MCF 10A (cell line): ENCODE measurements at places on chromosomes 6 and 20.

DNA sequence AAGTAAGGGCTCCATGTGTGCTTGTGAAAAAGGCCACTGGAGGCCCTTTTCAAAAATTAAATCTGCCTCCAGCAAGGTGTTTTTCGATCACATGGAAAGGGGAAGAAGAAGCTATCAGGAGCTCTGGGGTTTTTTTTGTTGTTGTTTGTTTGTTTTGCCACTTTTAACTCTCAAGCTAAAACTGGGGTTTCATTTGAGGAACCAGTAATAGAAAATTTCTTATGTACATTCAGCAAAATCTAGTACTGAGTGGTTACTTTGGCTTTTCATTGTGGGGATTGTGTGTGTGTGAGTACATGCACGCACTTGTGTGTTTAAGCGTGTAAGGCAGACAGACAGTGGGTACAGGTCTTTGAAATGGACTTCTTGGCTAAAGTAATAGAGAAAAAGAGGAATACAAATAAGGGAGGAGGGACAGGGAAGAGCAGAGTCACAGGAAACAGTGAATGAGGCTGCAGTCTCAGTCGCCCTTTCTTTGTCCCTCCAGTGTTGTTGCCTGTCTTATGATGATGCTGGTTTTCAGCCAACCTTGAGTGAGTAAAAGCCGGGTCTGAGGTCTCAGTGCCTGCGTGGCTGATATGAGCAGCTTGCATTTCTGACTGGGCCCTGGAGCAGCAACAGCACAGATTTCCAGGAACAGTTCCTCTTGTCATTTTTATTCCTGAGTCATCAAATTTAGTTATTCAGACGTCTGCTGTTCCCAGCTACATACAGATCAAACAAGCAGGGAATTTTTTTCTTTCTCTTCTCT lies 26.2 kb downstream of the SLC16A10 start:
- peak; percentile 5 for DNase-seq

- peak; percentile 54 for DNase-seq
Observed at GRCh38 chr20:50475681-50476292, 34.4 kb upstream of the PTPN1 start.

GRCh38 chr6:126033696-126034095 lies 47.4 kb downstream of the TRMT11 start:
- DNase-seq, result peak; percentile 68

DNA sequence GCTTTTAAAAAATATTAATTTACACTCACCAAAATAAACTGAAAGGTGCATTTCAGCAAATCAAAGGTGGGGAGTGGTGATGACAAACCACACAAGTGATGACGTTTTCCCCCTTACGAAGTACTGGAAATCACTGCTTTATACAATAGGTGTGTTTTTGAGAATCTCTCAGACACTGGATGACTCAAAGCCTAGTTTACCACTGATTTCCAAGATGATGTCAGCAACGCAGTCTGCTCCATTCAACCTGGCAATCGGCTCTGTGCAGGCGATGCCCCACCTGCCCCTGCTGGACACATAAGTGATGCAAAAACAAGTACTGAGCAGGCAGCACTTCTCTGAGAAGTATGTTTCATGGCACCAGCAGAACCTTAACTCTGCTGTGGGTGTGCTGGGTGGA lies 114.4 kb downstream of the SOD2 start:
- DNase-seq, result peak; percentile 52

DNA sequence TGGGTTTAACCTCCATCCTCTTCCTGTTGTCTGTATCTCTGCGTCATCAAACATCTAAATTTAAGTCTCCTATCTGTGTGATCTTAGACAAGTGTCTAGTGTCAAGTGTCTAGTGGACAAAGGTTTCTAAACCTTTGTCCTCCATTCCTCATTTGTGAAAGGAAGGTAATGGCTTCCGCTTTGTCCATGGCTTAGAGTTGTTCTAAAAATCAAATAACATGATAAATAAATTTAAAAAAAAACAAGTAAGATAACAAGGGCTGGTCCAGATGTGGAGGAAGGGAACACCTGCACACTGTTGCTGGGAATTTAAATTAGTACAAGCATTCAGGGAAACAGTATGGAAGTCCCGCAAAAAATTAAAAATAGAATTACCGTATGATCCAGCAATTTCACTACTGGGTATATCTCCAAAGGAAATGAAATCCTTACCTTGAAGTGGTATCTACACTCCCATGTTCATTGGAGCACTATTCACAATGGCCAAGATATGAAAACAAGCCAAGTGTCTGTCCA lies 17.6 kb upstream of the SERPINB1 start:
- DNase-seq, result no peak

GRCh38 chr6:147080225-147080624 lies 124.0 kb upstream of the STXBP5 start:
- no peak for DNase-seq

DNA sequence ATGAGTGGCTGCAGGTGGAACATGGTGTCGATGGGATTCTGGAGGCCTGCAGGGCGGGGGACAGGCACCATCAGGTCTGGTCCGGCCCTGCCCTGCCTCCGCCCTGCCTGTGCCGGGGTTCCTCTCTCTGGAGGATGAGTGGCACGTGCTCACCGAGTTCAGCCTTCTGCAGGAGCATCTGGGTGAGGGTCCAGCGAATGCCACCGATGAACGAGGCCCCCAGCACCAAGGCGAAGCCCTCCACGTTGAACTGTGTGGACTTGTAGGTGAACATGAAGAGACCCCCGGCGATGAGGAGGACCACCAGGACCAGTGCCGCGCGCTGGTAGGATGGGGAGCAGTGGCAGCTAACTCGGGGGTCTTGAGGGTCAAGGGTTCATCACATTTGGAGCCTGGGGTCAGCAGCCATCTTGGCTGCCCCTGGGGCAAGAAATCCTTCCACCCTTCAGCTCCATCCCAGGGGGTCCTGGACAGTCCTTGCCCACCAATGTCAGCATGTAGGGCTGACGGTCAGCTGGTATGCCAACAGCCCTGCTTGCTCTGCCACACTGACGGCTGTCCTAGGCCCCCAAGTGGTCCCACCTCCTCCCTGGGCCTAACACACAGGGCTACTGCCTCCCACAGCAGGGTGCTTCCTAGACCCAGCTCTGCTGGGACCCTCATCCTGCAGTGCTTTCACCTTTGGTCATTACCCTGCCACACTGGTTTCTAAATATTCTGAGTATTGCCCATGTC lies 46.8 kb upstream of the CDH22 start:
- DNase-seq, result no peak

DNA sequence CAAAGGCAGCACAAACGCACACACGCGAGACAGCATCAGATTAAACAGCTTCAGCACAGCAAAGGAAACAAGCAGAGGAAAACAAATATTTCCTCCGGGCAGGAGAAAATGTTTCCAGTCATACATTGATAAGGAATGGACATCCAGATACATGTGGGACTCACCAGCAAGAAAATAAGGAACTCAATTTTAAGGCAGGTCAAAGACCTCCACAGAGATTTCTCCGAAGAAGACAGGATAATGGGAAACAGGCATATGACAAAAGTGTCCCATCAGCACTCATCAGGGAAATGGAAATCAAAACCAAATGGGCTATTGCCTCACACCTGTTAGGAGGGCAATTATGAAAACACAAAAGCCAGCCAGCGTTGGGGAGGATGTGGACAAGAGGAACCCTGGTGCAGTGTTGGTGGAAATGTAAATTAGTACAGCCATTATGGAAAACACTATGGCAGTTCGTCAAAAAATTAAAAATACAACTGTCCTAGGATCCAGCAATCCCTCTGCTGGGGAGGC lies 9.7 kb upstream of the SLCO4A1 start:
- DNase-seq, result no peak

- DNase-seq, result no peak
Observed at GRCh38 chr6:161189891-161190290, 84.0 kb downstream of the AGPAT4 start.

DNA sequence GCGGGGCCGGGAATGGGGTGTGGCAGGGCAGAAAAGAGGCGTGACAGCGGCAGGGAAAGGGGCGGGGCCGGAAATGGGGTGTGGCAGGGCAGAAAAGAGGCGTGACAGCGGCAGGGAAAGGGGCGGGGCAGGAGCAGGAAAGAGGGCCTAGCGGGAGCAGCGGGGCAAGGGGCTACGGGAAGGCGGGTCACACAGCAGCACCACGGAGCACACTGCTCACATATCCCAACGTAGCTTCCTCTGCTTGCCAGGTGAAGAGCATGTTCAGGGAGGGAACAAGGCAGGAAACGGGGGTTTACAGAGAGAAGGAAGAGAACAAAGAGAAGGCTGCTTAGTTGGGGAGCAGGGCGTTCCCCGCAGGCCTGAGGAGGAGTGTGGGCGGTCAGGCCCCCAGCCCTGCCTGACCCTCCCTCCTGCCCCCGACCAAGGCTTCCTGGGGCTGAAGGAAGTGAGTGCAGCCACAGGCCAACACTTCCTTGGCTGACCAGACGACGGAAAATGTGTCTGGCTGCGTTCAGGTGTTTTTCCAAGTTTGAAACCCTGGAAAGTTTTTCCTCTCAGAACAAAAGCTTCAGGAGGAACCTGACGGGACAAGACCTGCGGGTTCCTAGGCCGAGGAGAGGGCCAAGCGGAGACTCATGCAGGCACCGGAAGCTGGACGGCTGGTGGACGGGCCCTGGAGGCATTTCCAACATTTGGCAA lies 13.8 kb downstream of the UCKL1 start:
- DNase-seq, result peak; percentile 27

GRCh38 chr6:73532293-73532692 lies 11.5 kb upstream of the EEF1A1 start:
- no peak for DNase-seq

- DNase-seq, result no peak
Observed at GRCh38 chr6:67129780-67130179, 1422.8 kb upstream of the EYS start.

DNA sequence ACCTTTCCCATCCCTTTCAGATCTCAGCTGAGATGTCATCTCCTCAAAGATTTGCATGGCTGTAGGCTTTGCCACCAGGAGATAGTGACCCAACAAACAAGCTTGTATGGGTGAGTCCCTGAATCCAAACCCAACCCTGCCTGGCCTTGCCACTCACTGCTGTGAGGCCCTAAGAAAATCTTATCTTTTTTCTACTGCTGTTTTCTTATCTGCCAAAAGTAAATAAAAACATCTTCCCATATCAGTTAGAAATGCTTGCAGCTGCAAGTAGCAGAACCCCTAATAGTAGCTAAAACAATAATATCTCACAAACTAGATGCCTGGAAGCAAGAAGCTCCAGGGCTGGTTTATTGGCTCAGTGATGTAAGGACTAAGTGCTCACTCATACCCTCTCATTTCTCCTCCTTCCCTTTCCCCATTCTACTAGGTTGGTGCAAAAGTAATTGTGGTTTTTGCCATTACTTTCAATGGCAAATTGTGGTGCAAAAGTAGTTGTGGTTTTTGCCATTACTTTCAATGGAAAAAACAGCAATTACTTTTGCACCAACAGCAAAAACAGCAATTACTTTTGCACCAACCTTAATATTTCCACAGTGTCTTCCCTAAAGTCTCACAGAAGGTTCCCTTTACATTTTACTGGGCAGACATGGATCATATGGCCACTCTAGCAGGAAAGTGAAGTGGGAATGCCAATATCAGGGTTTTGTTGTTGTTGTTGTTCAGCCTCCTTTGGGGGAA lies 56.7 kb upstream of the PSMF1 start:
- DNase-seq, result no peak

- peak; percentile 18 for DNase-seq
Observed at GRCh38 chr20:61263084-61263695, 11.1 kb downstream of the CDH4 start.

DNA sequence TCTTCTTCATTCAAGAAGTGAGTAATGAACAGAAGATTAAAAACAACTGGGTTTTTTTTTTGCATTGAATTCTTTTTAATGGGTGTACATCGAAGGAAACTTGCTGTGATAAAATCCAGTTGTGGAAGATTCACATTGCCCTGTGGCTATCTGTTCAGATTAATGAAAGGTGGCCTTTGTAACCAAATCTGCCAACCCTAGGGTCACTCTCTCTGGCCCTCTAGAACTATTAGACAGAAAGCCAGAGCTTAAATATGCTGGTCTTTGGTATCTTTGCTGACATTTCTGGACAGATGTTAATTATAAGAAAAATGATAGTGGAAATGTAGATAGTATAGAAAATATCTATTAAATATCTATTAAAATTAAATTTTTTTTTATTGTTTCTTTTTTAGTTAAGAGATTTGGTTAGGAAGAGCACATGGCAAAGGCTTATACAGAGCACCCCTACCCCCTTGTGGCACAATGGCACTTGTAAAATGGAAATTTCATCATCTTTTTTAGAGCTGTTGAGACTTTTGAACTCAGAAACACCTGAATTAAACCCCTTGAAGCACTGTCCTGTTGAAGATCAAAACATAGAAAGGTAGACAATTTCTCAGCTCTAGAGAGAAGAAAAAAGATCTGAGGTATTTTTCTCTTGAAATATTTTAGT lies 572.5 kb downstream of the PKHD1 start:
- peak; percentile 29 for DNase-seq

DNA sequence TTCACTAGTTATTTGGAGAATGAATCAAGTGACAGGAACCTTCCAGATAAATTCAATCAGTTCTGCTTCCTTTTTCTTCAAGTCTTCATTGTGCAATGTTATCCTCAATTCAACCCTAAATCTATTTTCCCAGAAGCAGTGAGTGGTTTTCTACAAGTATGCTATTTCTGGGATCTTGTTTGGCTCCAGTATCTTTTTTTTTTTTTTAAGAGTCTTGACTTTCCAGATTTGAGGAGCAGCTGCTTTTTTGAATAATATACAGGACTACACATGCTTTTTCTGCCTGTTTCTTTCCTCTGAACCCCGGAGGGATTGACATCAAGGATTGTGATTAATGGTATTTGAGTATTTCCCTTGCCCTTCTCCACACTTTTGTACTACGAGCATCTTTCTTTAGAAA lies 339.2 kb upstream of the JAG1 start:
- DNase-seq, result no peak

DNA sequence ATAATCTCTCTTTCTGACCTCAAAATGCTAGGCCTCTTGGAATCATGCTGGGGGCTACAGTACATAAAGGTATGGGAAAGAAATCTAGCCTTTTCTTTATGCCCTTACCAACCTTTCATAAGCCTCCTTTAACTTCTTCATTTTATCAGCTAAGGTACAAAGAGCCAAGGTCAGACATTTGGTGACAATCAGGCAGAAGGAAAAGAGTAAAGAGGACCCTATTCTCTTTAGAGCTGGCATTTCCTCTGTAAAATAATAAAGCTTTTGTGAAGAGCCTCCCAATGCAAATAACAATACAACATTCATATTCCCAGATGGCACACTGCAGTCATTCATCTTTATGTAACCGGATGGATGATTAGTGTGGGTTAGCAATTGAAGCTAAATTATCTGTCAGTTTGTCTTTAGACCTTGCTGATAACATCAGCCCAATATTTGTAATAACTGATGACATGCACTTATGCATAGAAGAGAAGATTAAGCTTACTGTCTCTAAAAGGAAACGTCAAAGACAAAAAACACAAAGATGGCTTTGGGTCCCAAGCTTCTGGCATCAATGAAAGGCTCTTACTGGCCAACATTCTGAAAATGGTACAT lies 163.1 kb downstream of the IBTK start:
- DNase-seq, result no peak

GRCh38 chr6:36788768-36789167 lies 50.5 kb downstream of the CPNE5 start:
- no peak for DNase-seq
